Vein endothelial cell (primary cell): ENCODE measurements at places on chromosomes 1 and 21. TPM values are rescaled to one million over a fixed set of nuclear protein-coding genes. Genes with fewer than 3 reads are reported as not detected.

Gene TSPAN1
- total RNA-seq, result not detected in 2 replicates

Gene SFN
- total RNA-seq, result 0.10 TPM in 1 of 2 replicates, not detected in the other

Gene BRDT
- total RNA-seq, result not detected in 2 replicates

Gene DCST1
- not detected in 2 replicates for total RNA-seq
